Fibroblast of skin of abdomen (primary cell): ENCODE measurements at places on chromosomes 3 and 15.

- DNase-seq = no peak
Measured at GRCh38 chr15:44736181-44736765, at the start of gene TRIM69. TRIM69 (plus strand) TSS chr15:44736528; CDS start chr15:44736705, 177 bp downstream.

- DNase-seq = peak; percentile 71
Measured at GRCh38 chr15:60679256-60679655, 200.3 kb upstream of the ICE2 start.

DNA sequence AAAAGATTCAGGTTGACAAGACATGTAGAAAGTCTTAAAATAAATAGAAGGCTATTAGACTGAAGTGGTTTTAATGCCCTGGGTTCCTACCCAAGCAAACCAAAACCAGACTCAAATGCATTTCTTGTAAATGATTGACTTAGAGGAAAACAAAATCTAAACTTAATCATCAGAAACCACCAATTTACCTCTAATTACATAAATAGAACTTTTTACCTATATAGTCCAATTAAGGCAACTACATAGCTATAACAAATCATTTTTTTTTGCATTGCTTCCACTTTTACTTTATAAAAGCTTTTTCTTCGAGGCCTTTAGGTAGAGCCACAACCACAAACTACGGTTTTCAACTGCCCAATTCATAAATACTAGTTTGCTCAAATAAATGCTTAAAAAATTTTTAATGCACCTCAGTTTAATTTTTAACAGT, 231.3 kb upstream of the ARHGEF26 start:
- DNase-seq = no peak

- DNase-seq = no peak
Measured at GRCh38 chr3:122989856-122990575, 37.5 kb downstream of the SEMA5B start.
